ENCODE measurements at places on chromosomes 11 and 22.

- no peak for DNase-seq
These were observed 17.2 kb downstream of the KIAA1671 start for GRCh38 chr22:24969560-24970301.

- no peak for DNase-seq
These were observed 54.4 kb downstream of the BID start for GRCh38 chr22:17719911-17720310.

GRCh38 chr11:33478111-33478573, 221.0 kb downstream of the HIPK3 start:
- DNase-seq, result peak; percentile 50

GRCh38 chr11:114202011-114202609, 94.1 kb upstream of the NNMT start:
- no peak for DNase-seq

GRCh38 chr11:110022548-110022947, 70.6 kb upstream of the ZC3H12C start:
- DNase-seq, result no peak

- no peak for DNase-seq
These were observed 11.3 kb upstream of the NELL1 start for GRCh38 chr11:20658135-20658534.

DNA sequence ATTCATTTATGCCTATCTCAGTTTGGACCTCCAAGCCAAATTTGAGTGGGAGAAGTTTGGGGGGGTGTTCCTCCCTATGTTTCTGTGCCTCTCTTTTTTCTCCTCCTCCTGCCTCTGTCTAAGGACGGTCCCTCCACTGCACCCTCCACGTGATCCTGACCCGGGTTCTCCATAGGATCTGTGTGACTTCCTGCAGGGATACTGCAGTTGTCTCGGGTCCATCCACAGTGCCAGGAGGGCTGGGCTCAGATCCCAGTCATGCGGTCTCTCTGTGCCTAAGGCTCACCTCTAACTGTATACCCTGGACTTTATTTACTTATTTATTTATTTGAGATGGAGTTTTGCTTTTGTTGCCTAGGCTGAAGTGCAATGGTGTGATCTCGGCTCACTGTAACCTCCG, 1354.5 kb downstream of the BRD1 start:
- no peak for DNase-seq

Measured in anterior cingulate cortex (tissue), 58 donors.